Activated CD4-positive, alpha-beta T cell treated with anti-CD3 and anti-CD28 coated beads, Interleukin-10, Interleukin-2, amounts not matched to agents 100 ng/mL and 50 ng/mL, durations not matched to agents 16 hours and 8 hours (primary cell): ENCODE measurements at places on chromosomes 13 and 19.

DNA sequence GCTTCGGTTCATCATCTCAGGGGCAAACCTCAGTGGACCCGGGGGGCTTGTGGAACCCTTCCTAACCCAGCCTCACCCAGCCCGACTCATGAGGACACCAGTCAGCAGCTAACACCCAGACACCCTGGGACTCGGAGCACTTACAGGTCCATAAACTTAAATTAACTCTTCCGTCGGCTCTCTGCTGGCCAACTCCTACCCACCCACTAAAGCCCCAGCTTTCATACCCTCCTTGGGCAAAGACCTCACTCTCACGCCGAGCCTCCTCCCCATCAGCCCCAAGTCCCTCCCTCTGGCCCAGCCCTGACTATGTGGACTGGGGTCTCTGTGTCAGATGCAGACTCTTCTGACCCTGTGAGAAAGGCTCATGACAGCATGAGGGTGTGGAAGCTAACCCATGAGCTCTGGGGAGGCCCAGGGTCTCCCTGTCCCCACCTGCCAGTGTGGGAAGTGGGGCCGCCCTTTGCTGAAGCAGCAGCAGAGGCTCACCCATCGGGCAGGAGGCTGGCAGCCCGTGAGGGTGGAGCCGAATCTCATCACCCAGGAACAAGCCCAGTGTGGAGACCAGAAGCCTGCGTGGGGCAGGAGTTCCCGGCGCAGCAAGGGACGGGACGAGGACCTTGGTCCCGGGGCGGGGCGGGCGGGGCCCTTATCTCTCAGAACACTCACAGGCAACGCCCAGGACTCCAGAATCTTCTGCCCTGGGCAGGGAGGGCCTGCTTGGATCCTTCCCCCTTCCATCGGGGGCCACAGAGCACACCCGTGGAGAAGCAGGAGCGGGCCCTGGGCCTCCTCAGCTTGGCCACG is 19.8 kb downstream of the TCF3 start:
- no peak for DNase-seq

DNA sequence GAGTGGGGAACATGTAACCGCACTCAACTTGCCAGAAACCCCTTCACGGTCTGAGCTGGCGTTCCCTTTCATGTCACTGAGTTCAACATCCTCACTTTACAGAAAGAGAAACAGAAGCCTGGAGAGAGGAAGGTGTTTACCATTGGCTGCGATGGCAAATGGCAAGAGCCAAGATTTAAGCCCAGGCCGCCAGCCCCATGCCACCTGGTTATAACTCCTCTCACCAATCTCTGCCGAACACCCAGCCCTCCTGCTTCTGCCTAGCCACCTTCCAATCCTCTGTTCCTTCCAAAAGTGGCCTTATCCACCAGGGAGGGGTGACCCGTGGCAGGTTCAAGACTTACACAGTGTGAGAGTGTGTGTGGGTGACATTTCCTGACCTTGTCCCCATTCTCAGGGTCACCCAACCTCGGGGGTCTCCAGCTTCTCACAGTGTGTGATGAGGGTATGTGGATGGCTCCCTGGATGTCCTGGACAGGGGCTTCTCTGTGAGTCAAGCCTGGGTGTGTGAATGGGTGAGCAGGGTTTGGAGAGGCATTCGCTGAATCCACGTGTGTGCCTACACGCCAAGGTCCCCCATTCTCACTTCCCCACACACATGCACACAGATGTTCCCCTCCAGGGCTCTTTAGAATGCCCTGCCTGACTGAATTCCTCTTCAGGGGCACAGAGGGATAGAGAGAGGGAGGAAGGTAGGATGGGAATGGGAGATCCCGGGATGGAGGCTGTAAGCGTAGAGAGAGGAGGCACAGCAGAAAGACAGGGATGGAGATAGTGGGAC is 1.2 kb downstream of the CADM4 start:
- DNase-seq: no peak

DNA sequence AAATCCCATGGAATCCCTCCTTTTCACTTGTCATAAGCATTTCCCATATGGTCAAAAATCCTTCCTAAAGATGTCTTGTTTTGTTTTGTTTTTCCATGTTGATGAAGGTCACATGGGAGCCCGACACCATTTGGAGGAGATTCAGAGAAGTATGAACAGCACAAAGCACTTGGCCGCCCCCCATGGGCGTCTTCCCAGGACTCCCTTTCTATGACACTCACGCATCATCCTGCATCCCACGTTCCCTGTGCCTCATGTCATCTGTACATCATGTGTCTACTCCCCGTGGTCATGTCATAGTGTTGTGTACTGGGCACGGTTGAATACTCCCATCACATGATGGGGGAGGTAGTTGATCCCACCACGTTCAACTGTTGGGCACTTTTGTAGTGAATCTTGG is 2.0 kb downstream of the ZSCAN1 start:
- DNase-seq: no peak

DNA sequence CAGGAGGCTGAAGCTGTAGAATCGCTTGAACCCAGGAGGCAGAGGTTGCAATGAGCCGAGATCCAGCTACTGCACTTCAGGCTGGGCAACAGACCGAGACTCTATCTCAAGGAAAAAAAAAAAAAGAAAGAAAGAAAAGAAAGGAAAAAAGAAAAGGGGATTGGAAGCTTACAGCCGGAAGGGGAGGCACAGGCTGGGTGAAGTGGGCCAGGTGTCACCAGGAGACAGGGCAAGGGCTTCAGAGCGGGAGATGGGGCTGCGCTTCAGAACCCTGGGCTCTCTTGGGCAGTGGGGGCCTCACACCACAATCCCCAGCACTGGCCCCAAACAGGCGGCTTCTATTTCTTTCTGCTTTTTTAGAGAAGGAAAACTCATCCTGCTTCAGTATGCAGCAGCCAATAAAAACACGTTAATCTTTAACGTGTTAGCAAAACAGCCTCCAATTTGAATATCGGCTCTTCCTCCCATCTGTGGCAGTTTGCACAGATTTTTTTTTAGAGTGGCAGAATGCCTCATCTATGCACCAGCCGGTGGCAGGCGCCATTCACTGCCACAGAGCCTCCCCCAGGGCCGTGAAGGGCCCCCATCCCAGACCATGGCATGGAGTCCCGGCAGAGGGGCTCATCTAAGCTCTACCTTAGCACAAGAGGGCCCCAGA is 46.6 kb upstream of the C19orf12 start:
- no peak for DNase-seq

DNA sequence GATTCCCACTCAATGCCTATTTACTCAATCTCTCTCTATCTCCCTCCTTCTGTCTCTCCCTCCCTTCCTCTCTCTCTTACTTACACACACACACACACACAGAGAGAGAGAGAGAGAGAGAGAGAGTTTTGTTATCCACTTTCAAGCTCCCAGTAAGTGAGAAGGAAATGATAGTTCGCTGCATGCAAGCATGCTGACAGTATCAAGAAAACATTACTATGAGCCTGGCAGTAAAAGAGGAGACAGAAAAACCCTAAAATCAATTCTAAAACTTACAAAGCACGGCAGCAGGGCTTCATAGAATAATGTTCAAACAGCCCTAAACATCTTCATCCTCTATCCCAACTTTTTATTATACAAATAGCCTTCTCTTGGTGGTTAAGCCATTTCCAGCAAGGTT is 171.9 kb downstream of the FOXO1 start:
- DNase-seq: no peak

- no peak for DNase-seq
Measured at GRCh38 chr13:40217675-40218074, 448.8 kb downstream of the FOXO1 start.

DNA sequence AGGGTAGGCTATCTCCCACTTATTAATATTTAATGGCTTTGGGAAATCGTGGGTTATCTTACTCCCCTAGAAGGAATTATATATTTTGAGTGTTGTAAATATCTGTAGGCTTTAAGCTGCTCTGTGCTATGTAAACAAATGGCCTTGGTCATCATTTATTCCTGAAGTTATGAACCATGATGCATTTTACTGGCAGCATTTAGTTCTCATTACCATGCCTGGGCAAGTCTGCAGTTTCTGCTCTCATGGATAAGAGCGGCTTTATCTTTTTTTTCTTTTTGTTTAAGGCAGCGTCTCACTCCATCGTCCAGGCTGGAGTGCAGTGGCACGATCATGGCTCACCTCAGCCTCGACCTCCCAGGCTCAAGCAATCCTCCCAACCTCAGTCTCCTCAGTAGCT is 156.1 kb downstream of the IRS2 start:
- DNase-seq: no peak

DNA sequence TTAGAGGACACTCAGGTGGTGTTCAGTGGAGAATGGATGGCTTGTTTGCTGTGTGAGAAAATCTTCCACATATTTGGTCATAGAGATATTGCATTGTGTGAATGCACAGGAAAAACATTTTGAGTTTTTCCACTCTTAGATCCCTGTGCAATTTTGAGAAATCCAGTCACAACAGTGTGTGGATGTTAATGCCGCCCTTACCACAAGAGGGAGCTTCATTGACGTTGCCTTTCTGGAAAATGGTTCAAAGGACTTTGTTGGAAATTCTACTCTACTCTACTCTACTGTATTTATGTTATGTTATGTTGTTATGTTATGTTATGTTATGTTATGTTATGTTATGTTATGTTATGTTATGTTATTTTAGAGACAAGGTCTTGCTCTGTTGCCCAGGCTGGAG is 13.4 kb downstream of the ZNF20 start:
- DNase-seq: no peak

DNA sequence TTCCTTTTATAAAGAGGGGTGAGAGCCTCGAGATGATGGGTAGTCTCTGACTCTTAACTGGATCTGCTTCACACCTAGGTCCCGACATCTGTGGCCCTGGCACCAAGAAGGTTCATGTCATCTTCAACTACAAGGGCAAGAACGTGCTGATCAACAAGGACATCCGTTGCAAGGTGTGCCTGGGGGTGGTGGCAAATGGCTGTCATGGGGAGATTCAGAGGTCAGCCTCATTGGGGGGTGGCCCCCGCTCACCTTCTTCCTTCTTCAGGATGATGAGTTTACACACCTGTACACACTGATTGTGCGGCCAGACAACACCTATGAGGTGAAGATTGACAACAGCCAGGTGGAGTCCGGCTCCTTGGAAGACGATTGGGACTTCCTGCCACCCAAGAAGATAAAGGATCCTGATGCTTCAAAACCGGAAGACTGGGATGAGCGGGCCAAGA is 1.6 kb downstream of the CALR start:
- DNase-seq: no peak

DNA sequence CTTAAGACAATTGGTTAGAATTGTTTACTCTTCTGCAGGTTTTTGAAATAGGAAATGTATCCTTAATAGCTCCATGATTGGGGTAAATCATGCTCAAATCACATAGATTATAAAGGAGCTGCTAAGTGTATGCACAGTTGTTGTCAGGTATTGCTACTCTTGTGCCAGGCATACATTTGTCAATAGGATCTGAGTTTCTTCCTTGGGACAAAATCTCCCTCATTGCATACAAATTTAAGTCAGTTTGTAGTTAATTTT is 109.3 kb upstream of the MLNR start:
- no peak for DNase-seq

- DNase-seq: no peak
Measured at GRCh38 chr19:58401840-58402421, 6.5 kb downstream of the RNF225 start.

GRCh38 chr19:54432144-54432738 is 16.8 kb upstream of the LENG8 start:
- no peak for DNase-seq

- no peak for DNase-seq
Measured at GRCh38 chr13:51255556-51255955, 33.4 kb downstream of the FAM124A start.

GRCh38 chr19:50944795-50945194 is 8.0 kb downstream of the KLK5 start:
- DNase-seq: no peak

DNA sequence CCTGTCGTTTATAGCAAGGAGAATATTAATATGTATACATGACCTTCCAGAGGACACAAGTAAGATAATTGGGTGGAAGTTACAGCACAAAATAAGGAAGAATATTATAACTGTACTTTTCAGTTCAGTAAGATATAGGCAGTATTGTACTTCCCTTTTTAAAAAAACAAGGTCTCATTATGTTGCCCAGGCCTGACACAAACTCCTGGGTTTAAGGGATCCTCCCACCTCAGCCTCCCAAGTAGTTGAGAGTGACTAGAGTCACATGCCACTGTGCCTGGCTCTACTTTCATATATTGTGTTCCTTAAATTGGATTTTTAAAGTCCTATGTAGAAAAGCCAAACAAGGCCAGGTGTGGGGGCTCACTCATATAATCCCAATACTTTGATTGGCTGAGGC is 19.5 kb upstream of the MAB21L1 start:
- no peak for DNase-seq

DNA sequence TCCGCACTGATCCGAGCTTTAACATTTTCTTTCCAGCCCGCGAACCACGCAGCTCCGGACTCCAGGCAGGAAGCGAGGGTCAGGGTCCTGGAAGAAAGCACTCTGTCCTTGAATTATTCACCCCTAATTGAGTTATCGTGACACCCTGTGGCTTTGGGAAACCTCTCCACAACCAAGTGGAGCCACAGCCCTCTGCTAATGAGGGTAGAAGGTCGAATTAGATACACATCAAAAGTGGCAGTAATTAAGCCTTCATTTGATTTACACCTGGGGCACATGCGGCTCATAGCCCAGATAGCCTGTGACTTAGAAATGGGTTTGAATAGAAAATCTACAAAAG is 15.9 kb upstream of the RNF17 start:
- DNase-seq: no peak

DNA sequence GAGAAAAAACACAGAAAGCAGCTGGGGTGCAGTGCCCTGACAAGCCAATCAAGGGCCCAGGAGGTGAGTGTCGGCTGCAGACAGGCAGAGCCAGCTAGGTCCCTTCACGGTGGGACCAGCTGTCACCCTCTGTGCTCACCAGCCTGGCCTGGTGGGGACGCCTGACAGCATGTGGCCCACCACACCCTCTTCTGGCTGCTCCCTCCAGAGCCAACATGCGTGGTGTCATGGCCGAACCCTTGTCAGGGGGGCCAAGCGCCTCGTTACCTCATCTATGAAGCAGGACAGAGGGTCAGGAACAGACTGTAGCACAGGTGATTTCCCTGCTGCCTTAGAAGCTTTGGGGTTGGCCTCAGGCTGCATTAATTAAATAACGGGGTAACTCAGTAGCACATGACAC is 40.0 kb upstream of the ISYNA1 start:
- no peak for DNase-seq

- DNase-seq: no peak
Measured at GRCh38 chr13:34926508-34926907, 15.6 kb upstream of the NBEA start.

DNA sequence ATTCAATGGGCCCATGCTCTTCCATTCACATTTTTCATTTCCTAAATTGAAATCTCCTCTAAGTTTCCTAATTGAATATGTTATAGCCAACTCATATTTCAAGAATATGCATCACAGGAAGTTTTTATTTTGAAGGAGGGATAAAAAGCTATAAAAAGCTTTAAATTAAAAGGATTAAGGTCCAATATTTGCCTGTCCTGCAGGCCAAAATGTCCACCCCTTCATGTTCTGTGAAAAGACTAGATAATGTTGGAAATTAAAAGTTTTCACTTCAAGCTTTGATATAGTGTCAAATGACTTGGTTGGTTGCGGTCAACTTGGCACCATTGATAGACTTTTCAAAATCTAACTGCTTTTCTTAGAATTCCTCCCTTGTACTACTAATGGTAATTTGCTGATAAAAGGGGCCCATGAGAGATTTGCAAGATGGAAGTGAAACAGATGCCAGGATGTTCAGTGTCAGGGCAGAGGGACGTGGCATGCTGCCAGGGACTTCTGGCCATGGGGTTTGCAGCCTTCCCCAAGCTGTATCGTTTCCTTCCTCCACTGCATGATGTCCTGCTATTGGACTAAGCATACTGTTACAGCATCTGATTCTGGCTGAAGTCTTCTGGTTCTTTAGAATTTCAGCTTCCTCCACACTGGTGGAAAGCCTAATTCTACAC is 547.3 kb upstream of the MIR17HG start:
- DNase-seq: no peak

GRCh38 chr19:2629491-2630351 is 72.8 kb downstream of the GNG7 start:
- DNase-seq: no peak
